Heart left ventricle (tissue), 16 donors: ENCODE measurements at places on chromosomes 16 and 17. TPM values are rescaled to one million over a fixed set of nuclear protein-coding genes. Genes with fewer than 3 reads are reported as not detected.

GRCh38 chr17:43805117-43805516, 24.9 kb downstream of the CFAP97D1 start:
- DNase-seq: no peak

- DNase-seq: peak; percentile 84
Observed at GRCh38 chr17:7336240-7337175, at the start of gene ACAP1. ACAP1 (plus strand) TSS chr17:7336529; CDS start chr17:7336735, 206 bp downstream.

DNA sequence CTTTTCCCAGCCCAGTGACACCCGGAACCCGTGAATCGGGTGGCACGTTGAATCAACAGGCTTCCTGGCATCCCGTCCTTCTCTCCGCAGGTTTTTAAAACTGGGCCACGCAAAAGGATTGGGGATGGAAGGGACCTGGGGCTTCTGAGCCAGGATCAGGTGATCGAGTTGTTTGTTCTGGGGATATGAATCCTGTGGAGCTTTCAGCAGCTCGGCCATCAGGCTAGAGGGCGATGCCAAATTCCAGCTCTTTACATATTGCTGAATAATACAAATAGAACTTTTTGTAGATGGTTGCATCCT, 473 bp downstream of the SUPT6H start:
- no peak for DNase-seq

DNA sequence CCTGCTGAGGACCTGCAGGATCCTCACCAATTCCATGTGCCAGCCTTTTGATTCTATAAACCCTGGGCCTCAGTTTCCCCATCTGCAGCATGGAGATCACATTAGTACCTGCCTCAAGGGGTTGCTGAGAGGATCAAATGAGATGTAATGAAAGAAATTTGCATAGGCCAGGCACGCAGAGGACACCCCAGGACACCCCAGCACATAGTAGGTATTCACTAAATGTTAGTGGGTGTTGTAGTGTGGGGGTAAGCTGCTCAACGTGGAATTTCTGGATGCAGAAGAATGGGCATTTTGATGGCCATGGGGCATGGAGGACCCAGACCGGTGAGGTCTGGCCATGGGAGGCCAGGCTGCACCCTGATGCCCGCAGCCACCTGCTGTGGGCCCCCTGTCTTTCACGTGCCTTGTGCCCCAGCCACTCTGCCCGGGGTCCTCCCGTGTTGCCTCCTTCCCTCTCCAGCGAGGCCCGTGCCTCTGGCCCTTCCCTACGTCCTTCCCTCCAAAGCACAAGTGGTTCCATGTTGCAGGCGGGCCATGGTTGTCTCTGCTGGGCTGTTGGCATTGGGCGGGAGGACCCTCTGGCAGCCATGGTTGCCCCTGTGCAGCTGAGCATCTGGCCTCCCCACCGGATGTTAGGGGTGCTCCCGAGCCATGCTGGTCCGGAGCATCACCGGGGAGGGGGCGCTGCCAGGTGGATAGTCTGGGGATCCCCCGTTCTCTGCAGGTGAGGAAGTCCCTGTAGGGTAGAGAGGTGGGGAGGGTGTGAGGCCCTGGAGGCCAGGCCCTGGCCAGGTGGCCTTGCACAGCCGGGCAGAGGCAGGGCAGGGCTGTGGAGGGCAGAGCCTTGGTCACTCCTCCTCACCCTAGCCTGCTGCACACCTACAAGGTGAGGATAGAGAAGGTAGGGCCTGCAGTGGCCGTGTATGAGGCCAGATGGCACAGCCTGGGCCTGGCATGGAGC, 8.6 kb downstream of the MAP2K3 start:
- peak; percentile 11 for DNase-seq

DNA sequence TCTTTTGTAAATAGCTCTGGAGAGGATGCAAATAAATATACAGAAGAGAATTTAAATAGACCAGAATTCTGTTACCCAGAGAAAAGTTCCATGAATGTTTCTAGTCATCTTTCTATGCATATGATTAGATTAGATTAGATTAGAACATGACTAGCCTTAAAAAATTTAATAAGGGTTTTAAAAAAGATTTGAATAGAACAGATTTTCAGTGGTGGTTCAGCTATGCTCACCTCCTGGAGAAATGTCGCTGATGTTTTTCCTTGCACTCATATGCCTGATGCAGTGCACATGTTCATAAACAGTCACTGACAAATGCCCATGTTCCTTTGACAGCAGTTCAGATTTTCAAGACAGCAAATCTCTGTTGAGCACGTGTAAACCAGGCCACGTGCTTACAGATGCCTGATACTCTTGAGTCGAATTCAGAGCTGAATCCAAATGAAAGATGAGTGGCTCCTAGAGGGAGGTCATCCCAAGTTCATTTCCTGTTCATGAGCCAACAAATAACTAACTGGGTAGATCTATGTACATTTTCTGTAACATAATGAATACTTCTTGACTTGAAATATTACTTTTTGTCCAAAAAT, 19.9 kb upstream of the RAB11FIP4 start:
- DNase-seq: no peak

DNA sequence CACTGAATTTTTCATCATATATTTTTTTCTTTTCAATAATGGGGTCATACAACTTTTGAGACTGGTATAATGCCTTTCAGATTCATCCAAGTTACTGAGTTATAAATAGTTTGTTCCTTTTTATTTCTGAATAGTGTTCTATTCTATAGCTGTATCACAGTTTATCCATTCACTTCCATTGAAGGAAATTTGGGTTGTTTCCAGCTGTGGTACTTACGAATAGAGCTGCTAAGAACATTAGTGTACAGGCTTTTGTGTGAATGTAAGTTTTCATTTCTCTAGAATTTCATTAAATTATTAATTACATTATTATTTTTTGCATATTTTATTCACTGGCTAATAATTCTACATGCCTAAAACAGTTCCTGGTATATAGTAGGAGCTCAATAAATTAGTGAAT, 52.9 kb downstream of the SNTB2 start:
- DNase-seq: no peak

GRCh38 chr17:8837563-8838075, 29.9 kb downstream of the PIK3R6 start:
- no peak for DNase-seq

GRCh38 chr17:57699751-57700219, 45.3 kb downstream of the CCDC182 start:
- no peak for DNase-seq

DNA sequence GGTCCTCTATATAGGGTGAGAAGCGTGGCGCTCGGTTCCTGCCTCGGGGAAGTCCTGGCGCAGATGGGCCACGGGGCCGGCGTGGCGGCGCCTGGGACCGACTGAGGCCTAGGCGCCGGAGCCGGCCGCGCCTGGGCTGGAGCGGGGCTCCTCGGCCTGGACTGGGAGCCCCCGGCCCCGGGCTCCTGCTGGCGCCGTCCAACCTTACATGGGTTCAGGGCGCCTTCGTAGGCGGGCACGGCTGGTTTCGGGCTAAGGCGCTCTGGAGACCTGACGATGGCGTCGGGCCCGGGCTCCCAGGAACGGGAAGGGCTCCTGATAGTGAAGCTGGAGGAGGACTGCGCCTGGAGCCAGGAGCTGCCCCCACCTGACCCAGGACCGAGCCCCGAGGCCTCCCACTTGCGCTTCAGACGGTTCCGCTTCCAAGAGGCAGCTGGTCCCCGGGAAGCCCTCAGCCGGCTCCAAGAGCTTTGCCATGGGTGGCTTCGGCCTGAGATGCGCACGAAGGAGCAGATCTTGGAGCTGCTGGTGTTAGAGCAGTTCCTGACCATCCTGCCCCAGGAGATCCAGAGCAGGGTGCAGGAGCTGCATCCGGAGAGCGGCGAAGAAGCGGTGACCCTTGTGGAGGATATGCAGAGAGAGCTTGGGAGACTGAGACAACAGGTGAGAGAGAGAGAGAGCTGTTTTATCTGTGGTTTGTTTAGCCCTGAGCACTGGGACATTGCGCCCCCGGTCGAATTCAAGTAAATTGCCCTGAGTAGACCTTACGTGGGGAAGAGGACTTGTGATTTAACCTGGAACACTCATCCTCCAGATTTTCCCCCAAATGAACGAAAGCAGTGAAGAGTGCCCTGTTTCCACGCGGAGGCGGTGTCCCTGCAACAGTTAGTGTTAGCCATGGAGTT, 504 bp downstream of the ZNF263 start:
- peak; percentile 30 for DNase-seq

DNA sequence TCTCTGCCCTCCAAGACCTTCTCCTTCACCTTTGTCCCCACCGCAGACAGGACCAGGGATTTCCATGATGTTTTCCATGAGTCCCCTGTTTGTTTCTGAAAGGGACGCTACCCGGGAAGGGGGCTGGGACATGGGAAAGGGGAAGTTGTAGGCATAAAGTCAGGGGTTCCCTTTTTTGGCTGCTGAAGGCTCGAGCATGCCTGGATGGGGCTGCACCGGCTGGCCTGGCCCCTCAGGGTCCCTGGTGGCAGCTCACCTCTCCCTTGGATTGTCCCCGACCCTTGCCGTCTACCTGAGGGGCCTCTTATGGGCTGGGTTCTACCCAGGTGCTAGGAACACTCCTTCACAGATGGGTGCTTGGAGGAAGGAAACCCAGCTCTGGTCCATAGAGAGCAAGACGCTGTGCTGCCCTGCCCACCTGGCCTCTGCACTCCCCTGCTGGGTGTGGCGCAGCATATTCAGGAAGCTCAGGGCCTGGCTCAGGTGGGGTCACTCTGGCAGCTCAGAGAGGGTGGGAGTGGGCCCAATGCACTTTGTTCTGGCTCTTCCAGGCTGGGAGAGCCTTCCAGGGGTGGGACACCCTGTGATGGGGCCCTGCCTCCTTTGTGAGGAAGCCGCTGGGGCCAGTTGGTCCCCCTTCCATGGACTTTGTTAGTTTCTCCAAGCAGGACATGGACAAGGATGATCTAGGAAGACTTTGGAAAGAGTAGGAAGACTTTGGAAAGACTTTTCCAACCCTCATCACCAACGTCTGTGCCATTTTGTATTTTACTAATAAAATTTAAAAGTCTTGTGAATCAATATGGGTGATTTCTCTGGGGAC, 12.2 kb downstream of the CX3CL1 start:
- DNase-seq: no peak

DNA sequence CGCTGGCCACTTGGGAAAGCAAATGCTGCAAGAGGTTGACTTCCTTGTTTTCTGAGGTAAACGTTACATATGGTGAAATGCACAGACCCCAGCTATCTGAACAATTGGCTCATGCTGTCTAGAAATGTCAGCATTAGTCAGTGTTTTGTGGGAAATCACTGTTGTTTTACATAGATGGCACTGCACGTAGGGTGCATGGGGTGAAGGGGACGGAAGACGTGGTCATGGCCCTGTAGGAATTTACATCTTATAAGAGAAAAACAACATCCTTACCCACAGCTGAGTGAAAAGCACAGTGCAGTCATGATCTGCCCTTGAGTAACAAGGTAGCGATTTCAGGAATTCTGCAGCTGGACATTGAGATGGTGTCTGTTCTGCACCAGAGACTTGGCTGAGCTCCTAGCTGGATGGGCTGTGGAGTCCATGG, 15.2 kb downstream of the RPTOR start:
- DNase-seq: no peak

- DNase-seq: peak; percentile 54
Observed at GRCh38 chr17:28643983-28644786, 773 bp downstream of the BLTP2 start.

NRN1L gene
- polyA plus RNA-seq: 1.8 TPM

THOC6 gene
- 15.4 TPM for polyA plus RNA-seq
